ENCODE measurements at places on chromosomes 5 and 9.

- DNase-seq = no peak
These were observed 70.0 kb downstream of the SECISBP2 start for GRCh38 chr9:89388084-89388867.

GRCh38 chr5:168469816-168470215, 16.5 kb upstream of the RARS1 start:
- DNase-seq = no peak

DNA sequence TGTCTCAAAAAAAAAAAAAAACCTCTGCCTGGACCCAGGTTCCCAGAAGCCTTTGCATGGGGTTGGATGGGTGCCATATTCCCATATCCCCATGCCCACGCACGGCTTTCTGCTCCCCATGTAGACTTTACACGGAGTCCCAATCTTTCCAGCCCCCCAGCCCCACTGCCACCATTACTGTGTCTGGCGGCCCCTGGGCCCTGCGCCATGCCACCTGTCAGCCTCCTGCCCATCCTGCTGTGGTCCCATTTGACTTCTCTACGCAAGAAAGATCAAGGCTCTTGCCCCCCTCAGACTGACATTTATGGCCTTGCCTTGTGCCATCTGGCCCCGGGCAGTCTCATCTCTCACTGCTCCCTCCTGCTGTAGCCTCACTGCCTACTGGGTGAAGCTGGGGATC, 6.5 kb upstream of the AK1 start:
- no peak for DNase-seq

DNA sequence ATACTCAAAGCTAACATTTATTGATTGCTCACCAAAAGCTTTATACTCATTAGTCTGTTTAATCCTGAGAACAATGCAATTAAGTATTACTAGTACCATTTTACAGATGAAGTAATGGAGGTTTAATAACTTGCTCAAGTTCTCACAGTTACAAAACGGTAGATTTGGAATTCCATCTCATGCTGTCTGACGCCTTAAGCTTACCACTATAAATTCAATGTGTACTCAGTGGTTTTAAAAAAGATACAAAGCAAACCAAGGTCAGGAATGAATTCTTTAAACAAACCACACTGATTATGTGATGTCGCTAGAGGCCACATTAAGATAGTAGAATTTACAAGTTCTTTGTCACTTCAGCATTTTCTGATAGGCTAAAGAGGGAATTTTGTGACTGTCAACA, 1.2 kb upstream of the C5orf63 start:
- no peak for DNase-seq

DNA sequence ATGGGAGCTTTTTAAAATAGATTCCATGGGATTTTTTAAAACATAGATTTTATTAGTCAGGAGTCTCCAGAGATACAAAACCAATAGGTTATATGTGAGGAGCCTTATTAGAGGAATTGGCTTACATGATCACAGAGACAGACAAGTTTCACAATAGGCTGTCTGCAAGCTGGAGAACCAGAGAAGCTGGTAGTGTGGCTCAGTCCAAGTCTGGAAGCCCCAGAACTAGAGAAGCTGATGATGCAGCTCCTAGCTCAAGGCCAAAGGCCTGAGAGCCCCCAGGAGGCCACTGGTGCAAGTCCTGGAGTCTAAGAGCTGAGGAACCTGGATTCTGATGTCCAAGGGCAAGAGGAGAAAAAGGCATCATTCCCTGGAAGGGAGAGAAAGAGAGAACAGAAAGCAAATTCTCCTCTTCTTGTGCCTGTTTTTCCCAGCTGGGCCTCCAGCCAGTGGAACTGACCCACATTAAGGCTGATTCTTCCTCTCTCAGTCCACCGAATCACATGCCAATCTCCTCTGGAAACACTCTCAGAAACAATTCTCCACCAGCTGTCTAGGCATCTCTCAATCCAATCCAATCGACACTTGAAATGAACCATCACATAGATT, 59.3 kb downstream of the AHRR start:
- no peak for DNase-seq

All from CD4-positive, alpha-beta T cell treated with Interleukin-2 at 100 ng/mL for 4 hours (primary cell).